H9 (cell line): ENCODE measurements at places on chromosomes 12 and 14.

DNA sequence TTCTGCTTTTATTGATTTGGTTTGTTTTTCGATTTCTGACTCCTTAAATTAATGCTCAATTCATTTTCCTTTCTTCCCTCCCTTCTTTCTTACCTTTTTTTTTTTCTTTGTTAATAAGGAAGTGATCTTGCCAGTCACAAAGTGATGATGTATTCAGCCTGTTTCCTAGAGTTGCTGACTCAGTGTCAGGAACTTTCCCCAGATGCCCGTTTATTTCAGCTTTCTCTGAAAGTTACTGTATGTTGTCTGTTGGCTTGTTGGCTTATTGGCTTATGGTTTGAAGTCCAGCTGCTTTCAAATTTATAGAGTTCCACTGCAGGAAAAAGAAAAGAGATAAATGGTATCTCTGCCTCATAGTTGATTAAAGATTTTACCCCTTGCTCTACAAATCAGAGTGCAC is 12.4 kb upstream of the SLC6A15 start:
- DNase-seq: no peak

DNA sequence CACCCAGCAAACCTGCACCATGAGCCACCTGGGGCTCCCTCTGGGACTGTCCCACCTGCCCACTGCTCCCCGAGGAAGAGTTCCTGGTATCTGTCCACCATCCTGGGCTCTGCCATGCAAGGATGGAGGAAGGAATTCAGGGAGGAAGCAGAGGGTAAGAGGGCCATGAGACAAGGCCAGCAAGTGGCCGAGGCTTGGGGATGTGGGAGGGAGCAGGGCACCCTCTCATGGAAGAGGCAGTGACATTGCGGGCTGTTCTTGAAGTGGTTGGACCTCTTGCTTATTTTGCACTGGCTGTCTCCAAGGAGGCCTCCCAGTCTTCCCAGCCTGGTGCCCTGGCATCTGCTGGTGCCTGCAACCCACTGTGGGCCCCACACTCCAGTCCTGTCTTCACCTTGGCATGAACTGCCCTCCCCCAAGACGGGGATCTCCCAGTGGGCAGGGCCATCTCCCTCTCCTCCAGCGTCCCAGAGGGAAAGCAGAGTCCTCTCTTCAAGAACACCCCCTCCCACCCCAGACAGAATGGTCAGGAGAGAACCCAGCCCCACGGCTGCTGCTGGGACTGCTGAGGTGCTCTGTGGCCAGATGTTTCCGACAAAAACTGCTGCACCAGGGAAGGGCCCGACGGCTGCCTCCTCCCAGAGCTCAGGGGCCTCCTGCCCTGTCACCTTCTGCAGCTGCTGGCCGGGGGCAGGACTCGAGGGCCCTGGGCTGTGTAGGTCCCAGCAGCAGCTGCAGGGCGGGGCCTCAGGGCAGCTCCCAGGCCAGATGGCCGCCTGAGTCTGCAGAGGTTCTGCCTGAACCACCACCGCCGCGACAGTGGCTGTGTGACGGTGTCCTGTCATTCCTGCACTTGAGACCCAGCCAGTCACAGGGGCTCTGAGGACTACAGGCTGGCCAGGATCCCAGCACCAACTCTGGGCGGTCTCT is 1.8 kb upstream of the AKT1 start:
- no peak for DNase-seq

DNA sequence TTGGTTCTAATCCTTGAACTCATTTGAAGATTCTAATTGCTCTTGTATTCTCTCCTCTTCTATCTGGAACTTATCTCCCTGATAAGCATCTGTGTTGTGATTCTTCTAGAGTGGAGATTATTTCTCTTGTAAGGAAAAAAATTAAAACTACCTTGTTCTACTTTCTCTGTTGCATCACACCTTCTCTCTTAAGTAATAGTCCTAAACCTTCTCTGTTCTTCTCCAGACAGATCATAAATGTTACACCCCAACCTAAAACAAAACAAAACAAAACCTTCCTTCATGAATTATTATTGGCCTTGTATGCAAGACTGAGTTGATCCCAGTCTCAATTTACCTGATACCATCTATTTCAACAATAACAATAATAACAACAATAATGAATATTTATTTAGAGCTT is 612.1 kb downstream of the DIO2 start:
- DNase-seq: no peak

DNA sequence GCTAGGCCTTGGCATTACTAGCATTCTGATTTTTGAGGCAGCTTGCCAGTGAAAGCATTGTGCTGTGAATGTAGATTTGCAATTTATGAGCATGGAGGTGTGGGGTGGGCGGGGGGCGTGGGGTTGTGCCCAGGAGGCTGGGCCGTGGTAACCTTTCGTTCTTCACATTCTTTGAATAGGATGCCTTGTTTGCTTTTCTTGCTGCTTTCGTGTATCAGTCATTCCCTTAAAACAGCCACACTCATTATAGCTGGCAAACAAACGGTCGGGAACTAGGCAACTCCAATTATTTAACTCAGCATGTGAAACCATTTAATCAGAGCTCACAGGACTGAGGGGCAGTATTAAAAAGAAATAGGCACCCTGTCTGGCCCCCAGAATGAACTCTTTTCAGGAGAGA is 115.9 kb upstream of the PELI2 start:
- no peak for DNase-seq

DNA sequence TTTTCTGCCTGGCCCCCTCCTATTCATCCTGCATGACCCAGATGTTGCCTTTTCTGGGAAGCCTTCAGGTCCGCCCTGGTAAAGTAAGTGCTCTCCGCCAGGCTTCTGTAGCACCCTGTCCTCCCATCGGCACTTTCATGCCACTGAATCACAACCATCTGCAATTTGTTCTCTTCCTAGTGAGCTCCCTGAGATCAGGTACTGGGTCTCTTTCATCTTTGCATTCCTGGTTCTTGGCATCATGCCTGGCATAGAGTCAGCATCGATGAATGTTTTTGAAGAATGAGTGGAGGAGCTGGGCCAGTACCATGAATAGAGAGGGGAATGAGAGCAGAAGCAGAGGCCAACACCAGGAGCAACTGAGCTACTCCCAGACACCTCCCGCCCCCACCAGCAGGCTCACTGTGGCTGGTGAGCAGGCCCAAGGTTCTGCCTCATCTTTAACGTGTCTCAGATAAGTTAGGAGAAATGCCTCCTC is 13.1 kb downstream of the ZDHHC22 start:
- peak; percentile 15 for DNase-seq

DNA sequence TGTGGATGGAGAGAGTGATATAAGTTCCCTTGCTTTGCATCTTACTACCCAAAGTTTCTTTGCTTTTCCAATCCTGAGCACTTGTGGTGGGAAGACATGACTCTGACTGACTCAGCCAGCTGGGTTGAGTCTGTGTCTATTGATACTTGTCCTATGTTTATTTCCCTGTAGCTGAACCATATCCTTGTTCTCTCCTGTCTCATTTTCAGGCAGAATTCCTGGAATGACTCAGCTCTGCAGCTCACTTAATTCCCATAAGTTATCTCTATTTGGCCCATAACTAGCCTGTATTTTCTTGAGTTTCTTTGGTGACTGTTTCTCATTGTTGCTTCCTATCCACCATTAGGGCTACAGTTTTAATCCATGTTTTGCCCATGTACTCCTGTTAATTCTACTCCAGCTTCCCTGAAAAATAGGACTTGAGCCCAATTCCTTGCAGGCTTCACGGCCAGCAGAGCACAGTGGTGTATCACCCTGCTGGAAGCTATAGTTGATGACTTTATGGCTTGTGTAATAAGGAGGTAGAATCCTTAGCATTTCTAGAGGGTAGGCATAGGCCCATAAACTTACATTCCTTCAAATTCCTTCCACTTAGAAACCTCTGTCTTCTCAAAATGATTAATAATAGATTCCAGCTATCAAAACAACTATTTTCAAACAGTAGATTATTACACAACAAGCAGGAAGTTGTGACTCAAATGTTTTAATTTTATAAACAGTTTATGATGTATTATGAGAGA is 183.1 kb downstream of the TMTC3 start:
- DNase-seq: no peak
